NCI-H1694 treated with DMSO at 0.1 percent for 48 hours (cell line): ENCODE measurements at places on chromosomes 1 and 21.
A peak's percentile ranks its signal among the peaks of the same experiment; 100 is the strongest.

GRCh38 chr1:184610876-184611595 lies 143.6 kb downstream of the EDEM3 start:
- DNase-seq = peak; percentile 10

GRCh38 chr21:45325206-45326168 lies 37.8 kb upstream of the POFUT2 start:
- no peak for DNase-seq

- DNase-seq = no peak
Observed at GRCh38 chr1:170586321-170587252, 54.6 kb downstream of the GORAB start.

DNA sequence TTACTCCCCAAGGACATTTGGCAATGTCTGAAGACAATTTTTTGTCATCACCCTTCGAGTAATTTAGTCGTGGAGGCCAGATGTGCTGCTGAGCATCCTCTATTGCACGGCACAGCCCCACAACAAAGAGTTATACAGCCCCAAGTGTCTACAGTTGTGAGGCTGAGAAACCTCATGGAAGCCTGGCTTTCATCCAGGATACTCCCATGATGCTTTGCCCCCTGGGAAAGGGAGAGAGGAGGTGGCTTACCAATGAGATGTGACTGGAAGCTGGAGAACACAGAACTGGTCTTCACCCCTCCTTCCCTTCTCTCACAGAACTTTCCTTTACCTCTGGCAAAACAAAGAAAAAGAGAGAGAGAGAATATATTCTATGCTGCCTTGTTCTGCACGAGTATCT lies 150.9 kb upstream of the VAMP3 start:
- no peak for DNase-seq

DNA sequence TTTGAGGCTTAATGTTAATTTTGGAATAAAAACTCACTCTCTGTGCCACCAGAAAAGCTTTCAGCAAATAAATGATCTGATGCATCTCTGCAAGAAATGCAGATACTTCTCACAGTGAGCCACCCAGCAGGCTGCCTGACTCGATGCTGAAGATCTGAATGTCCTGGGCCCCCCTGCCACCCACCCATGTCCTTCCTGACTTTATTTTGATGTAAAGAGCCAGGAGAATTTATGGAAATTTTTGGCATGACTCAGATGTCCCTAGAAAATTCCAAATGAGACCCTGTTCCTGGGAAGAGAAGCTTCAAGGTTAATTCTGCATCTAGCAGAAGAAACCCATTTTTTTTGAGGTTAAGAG lies 62.8 kb upstream of the COA6 start:
- DNase-seq = no peak

GRCh38 chr1:217948741-217949140 lies 317.6 kb downstream of the SPATA17 start:
- no peak for DNase-seq

- no peak for DNase-seq
Observed at GRCh38 chr1:105343317-105343716, 1593.6 kb downstream of the AMY1C start.

GRCh38 chr1:65846866-65847265 lies 54.2 kb downstream of the PDE4B start:
- DNase-seq = no peak
